ENCODE measurements at places on chromosomes 2 and 18.

DNA sequence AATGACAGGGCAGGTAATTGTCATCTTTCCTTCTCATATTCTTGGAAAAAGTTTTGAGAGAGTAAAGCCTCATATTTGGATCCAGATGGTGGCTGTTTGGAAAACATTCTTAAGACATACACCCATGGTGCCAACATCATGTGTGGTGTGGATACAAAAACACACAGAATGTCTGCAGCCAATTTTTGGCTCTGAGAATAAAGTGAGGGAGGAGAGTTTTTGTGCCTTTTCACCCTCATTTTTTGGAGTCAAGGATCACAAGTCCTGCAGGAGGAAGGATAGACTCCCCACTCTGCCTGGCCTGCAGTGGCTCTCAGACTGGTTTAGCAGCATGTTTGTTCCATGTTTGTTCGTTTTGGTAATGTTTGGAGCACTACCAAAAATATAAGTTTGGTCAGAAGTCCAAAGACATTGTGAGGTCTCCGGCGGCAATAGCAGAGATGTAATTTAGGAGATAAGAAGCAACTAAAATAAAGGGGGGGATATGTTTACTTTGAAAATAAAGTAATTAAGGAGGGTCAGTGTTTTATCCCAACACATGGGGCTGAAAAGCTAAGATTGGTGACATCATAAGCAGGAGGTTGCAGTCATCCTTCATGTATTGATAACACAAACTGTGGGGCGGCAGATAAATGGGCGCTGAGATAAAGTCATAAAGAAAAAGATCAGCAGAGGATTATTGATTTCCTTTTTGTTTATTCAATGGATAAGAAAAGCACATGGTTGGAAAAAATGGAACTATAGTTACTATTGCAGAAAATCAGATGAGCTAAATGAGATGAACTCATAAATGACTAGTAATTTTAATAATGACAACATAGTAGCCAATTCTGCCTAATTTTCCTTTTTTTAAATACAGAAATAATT lies 655 bp downstream of the NOSTRIN start:
- no peak for DNase-seq

DNA sequence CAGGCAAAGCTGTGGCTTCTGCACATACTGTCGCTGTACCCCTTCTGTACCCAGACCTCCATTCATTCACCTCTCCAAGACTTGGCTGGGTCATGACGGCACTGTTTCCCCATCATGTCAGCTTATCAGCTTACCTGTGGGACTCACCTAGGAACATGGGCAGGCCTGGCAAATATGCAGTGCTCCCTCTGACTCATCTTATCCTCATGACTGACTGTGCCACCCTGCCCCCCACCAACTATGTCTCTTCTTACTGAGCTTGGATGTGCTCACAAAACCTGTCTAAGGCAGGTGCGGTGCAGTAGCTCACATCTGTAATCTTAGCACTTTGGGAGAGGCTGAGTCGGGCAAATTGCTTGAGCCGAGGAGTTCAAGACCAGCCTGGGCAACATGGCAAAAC lies 152.4 kb downstream of the MGAT5 start:
- no peak for DNase-seq

- no peak for DNase-seq
These were observed 33.4 kb downstream of the PUM2 start for GRCh38 chr2:20317197-20317596.

DNA sequence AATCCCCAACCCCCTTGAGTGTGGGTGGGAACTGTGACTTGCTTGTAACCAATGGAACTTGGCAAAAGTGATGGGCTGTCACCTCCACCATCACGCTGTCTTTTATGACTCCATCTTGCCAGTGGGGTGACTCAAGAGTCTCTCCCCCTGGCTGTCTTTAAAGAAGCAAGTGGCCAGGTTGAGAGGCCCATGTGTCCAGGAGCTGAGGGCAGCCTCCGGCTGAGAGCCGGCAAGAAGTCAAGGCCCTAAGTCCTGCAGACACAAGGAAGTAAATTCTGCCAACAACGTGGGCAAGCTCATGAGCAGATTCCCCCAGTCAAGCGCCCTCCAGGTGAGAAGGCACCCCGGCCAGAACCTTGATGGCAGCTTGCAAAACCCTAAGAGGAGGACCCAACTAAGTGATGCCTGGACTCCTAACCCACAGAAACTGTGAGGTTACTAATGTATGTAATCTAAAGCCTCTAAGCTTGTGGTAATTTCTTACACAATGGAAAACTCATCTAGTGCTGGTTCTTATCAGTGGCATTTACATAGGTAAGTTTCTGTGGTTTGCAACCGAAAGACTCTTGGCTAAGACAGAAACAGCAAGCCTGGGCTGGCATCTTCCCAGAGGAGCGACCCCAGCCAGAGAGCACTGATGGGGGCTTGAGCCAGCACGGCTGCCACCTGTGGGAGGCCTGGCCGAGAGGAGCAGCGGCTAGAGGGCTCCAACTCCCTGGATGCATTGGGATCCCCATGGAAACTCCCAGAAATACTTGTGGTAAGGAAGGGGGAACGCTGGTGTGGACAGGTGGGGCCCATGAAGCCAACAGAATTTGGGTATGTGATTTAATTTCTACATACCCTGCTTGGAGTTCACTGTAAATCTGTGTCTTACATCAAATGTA lies 49.3 kb downstream of the CIB4 start:
- no peak for DNase-seq

DNA sequence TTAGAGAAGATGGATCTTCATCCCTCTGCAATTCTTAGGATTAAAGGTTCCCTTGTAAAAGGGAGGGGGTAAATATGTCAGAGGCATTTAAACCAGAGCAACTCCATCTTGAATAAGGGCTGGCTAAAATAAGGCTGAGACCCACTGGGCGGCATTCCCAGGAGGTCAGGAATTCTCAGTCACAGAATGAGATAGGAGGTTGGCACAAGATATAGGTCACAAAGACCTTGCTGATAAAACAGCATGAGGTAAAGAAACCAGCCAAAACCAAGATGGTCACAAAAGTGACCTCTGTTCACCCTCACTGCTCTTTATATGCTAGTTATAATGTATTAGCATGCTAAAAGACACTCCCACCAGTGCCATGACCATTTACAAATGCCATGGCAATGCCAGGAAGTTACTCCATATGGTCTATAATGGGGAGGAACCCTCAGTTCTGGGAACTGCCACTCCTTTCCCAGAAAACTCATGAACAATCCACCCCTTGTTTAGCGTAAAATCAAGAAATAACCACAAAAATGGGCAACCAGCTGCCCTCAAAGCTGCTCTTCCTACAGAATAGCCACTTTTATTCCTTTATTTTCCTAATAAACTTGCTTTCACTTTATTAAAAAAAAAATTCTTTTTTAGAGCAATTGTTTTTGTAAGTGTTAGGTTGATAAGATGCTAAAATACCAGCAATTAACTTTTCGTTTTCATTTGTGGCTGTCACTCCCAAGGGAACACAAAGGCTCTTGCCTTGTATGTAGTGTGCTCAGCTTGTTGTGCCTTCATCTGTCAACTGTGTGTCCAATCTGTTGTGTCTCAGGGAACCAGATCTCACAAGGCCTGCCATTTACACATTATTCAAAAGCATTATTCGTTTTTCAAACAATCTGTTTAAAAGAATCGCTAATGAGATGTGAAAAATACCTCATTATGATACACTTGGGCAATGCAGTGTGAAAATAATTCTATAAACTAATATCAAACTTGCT lies 205.2 kb upstream of the RGPD4 start:
- no peak for DNase-seq

All from mesothelial cell of epicardium (in vitro differentiated cells).